Activated CD8-positive, alpha-beta memory T cell treated with anti-CD3 and anti-CD28 coated beads for 1 hour (primary cell): ENCODE measurements at places on chromosomes 2 and 18.

GRCh38 chr2:149160195-149160594 is 121.7 kb downstream of the LYPD6B start:
- DNase-seq, result no peak

DNA sequence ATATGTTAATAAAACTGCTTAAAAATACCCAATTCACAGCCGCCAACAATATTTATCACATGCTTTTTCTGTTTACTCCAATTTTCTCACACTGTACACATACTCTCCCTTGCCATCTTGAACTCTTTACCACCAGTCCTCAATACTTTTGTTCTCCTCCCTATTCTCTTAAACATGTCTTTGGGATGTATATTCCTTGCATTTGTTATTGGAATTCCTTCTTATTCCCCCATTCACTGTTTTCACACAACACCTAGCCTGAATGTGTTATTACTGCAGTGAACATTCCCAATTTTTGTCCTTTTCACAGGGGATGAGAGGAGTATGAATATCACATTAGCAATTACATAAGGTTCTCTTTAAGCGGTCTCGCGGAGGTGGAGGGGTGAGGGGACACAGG is 94.7 kb downstream of the USP34 start:
- DNase-seq, result no peak

DNA sequence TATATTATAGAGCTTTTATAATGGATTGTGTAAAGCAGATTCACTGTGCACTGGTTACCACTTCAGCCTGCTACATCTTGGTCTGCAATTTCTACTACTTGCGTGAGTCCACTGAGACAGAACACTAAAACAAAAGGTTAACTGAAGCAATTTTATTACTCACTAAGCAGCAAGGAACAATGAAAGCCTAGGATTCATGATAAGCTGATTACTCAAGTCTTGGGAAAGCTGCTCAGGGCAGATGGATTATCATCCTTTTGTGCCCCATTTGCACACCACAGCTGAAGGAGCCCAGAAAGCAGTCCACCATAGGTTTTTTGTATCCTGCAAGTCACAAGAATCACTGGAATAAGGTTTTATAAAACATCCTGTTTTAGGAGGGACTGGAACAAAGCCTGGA is 1215.2 kb upstream of the TMEFF2 start:
- DNase-seq, result no peak

DNA sequence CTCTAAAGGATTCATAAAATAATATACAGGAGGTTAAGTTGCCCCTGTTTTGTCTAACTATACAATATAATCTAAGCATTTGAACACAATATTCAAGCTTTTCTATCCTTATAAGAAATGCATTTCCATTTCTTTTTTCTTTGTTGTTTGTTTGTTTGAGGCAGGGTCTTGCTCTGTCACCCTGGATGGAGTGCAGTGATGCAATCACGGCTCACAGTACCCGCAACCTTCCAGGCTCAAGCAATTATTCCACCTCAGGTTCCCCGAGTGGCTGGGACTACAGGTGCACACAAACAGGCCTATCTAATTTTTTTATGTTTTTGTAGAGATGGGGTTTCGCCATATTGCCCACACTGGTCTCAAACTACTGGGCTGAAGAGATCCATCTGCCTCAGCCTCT is 307.8 kb downstream of the ZNF804A start:
- DNase-seq, result no peak

DNA sequence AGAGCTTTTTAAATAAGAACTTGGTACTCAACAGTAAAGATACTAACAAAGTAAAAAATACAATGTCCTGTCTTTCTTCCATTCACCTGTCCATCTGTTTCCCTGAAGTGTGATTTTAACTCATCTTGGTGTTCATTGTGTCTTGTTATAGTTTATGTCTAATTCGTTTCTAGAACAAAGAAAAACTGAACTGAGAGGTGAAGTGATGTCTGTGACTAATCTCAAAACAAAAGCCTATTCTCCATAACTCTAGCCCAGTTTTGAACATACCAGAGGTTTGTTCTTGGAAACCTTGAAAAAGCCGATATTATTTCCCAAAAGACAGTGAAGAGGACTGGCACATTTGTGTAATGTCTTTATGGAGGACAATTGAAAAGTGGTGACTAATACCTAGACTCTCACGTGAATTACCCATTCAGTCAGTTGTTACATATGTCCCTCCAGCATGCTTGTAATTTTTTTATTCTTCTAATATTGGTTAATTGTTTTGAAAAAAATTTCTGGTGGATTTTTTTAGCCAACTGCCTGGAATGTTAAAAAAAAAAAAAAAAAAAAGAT is 725.8 kb downstream of the SATB2 start:
- DNase-seq, result no peak

DNA sequence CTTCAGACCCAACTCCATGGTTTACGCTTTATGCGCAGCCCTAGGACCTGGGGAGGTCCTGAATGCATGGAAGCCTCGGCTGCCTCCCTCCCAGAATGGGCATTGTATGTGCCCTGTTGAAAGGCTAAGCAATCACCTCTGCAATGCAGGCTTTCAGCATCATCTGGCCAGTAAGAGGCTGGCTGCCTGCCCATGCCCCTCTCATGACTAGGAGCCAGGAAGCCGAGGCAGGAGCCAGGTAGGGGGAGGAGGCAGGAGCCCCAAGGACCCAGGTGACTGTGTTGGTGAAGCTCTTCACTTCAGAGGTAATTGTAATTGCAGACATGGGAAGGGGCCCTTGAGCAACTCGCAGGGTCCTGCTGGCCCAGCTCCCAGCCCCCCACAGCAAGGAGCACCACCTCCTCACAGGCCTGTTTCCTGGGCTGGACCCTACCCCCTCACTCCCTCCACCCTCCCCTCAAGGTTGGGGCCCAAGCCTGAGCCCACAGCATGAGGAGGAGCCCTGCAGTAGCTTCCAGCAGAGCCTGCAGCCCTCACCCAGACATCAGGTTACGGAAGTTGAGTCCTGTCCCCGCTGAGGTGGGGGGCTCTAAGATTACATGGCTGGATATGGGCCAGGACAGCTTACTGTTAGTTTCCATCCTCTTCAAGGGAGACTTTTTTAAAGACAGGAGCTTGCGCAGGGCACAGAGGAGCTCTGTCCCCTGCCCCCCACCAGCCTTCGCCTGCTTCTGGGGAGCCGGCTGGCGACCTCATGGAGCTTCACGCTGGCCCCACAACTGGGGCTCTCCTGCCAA is 21.9 kb downstream of the CRACDL start:
- no peak for DNase-seq

- DNase-seq, result no peak
Measured at GRCh38 chr2:182914852-182915251, 48.4 kb upstream of the FRZB start.

DNA sequence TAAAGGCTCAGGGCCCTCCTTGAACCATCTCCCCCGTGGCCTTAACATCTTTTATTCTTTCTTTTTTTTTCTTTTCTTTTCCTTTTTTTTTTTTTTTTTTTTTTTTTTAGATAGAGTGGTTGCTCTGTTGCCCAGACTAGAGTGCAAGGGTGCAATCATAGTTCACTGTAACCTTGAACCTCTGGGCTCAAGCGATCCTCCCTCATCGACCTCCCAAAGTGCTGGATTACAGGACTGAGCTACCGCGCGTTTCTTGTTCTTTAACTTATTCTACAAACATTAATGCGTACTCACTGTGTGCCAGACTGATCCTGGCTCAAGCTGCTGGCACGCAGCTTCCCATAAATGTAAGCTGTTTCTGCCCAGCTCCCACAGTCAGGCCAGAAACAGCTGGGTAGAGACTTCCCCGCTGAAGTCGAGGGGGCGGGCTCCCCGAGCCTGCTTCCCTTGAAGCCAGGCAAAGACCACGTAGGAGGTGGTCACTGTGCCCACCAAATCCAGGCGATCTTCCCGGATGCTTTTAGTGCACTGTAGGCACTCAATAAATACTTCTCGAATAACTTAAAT is 29.2 kb upstream of the ATP6V1B1 start:
- no peak for DNase-seq
